C1 segment of cervical spinal cord (tissue), 14 donors: ENCODE measurements at places on chromosomes 6 and 20.
A peak's percentile ranks its signal among the peaks of the same experiment; 100 is the strongest.

DNA sequence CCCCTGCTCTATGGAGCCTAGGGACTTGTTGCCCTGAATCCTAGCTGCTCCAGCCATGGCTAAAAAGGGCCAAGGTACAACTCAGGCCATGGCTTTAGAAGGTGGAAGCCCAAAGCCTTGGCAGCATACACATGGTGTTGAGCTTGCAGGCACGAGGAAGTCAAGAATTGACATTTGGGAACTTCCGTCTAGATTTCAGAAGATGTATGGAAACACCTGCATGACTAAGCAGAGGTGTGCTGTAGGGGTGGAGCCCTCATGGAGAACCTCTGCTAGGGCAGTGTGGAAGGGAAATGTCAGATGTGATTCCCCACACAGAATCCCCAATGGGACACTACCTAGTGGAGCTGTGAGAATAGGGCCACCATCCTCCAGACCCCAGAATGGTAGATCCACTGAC lies 95.1 kb upstream of the TMEM170B start:
- DNase-seq, result no peak

DNA sequence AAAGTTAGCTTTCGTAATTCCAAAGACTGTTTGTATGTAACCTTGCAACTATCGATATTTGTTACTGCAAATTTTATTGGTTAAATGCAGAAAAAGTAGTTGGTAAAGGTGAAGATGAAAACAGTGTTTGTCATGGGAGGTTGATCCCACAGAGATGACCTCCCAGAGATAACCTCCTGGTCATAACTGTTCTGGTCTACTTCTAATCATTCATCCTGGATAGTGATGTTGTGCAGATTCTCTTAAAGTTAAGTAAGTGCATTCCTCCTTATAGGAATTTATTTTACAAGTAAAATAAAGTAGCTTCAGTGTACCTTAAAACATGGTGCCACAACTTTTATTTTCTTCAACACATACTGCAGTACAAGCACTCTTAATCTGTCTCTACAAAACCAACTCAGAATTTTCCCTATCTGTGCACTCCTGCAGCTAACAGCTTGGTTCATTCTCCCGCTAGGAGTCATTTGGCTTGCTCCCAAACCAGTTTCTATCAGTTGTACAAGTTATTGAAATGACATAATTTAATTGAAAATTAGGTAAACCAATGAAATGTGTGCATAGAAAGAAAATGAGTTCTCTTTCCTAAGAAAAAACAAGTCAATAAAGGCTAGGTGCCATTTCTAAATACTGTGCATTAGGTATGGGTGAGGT lies 19.2 kb downstream of the METTL24 start:
- DNase-seq, result no peak

DNA sequence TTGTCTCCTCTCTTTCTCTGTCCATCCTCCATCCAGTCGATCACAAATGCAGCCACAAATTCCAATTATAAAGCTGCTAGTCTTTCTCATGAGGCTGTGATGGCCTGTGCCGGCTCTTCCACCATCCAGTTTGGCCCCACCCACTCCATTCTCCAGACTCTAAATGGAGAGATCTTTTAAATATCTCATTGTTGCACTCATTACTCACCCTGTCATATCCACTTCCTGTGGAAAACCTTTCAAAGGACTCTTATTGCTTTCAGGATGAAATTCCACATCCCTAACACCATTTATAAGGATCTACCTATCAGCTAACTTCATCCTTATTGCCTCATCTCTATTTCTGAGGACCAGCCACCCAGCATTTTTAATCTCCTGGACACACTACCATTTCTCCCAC lies 70.6 kb downstream of the NRN1 start:
- DNase-seq, result no peak

- no peak for DNase-seq
These were observed 189.4 kb upstream of the PRDM1 start for GRCh38 chr6:105896821-105897095.

GRCh38 chr6:138454981-138455706 lies 44.1 kb downstream of the NHSL1 start:
- no peak for DNase-seq

- no peak for DNase-seq
These were observed 118.0 kb upstream of the ARID1B start for GRCh38 chr6:156658966-156659821.

GRCh38 chr20:24734139-24734538 lies 214.9 kb upstream of the CST7 start:
- no peak for DNase-seq

DNA sequence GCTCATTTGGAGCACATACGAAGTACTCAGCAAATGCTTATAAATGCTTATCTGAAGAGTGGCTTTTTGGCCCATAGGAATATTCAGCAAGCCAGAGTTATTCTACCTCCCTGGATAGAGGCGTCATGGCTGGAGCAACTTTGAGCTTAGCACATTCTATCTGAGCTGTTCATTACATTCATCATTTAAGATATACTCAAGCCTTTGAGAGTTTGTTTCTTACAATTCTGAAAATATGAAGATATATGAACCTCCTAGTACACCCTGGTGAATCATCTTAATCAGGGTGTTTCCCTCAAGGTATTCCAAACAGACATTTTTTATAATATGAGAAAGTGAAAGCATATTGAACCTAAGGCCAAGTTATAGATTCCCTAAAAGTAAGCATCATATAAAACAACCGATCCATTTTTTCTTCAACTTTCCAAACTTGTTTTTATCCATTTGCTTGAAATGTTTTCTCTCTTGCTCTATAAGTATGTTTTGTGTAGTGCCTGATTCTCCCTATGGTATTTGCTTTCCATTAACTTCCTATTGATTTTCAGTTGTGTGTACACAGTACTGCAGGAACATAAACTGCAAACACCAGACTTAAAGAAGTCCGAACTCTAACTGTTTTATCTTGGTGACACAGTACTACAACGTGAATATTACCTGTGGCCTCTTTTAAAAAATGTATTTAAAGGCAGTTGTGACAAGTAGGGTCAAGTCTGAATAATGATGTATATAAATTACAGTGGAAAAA lies 139.7 kb upstream of the PTPRK start:
- no peak for DNase-seq

DNA sequence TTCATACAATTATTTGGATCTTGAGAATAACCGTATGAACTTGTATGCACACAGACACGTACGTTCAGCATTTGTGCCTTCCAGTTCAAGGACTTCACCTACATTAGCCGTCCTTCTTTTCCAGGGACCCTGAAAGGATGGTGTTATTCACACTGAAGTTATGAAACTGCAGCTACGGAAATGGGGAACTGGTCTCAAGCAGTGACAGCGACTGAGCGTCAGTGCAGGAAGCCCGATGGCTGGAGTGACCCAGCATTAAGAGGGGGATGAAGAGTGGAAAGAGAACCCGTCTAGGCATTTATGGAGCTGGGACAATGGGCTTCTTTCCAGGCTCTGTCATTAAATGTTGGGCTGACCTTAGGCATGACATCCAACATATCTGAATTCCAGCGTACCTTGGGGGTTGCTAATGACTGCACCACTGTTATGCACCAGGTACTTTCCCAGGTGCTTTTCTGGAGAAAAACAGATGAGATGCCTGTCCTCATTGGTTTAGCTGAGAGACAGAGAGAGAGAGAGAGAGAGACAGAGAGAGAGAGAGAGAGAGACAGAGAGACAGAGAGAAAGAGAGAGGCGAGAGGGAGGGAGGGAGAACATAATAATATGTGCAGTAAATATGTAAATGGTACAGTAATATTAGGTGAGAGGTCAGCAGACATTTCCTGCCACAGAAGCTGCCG lies 204.7 kb upstream of the EXOC2 start:
- DNase-seq, result no peak

- no peak for DNase-seq
These were observed 155.3 kb upstream of the SYNCRIP start for GRCh38 chr6:85797993-85798392.

GRCh38 chr6:135972586-135972985 lies 121.1 kb downstream of the PDE7B start:
- no peak for DNase-seq

DNA sequence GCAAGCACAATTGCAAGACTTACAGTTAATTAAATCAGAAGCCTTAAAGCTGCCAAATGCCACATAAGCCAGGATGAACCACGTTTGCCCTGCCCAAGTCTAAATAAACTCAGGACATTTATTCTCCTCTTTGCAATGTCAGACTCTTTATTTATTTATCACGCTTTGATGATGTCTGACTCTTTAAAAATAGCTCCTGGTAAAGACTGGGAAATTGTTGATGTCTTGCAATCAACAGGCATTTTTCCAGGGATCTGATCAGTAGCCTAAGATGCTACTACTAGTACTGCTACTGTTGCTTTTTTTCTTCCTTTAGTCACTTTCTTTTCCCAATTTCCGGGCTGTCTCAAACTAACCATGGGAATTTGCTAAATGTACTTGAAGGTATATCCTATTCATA lies 365.8 kb upstream of the MARCKS start:
- DNase-seq, result no peak

GRCh38 chr6:36169023-36170007 lies 27.2 kb upstream of the BRPF3 start:
- no peak for DNase-seq

- DNase-seq, result no peak
These were observed 73.6 kb downstream of the SCAF8 start for GRCh38 chr6:154806804-154807203.

DNA sequence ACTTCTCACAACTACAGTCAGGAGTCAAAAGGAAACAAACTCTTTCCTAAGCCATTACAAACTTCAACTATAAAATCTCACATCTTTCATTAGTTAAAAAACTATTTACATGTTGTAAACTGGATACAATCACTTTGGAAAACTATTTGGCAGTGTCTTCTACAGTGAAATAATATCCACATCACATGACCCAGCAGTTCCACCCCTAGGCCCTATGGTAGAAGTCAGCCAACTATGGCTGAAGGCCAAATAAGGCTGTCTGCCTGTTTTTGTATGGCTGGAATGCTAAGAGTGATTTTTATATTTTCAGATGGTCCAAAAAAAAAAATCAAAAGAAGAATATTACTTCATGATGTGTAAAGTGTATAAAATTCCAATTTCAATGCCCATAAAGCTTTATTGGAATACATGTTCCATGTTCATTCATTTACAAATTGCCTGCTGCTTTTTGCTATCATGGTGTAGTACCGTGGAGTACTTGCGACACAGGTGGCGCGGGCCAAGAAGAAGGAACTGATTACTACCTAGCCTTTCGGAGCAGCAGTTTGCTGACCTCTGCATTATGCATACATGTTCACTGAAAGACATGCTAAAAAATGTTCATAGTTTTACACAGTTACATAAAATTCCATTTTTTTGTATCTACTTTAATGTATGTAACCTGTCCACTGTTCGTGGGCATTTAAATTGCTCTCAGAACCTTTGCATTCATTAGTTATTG lies 129.0 kb downstream of the KIF16B start:
- DNase-seq, result no peak

GRCh38 chr6:148203281-148203925 lies 139.2 kb upstream of the SASH1 start:
- DNase-seq, result no peak

DNA sequence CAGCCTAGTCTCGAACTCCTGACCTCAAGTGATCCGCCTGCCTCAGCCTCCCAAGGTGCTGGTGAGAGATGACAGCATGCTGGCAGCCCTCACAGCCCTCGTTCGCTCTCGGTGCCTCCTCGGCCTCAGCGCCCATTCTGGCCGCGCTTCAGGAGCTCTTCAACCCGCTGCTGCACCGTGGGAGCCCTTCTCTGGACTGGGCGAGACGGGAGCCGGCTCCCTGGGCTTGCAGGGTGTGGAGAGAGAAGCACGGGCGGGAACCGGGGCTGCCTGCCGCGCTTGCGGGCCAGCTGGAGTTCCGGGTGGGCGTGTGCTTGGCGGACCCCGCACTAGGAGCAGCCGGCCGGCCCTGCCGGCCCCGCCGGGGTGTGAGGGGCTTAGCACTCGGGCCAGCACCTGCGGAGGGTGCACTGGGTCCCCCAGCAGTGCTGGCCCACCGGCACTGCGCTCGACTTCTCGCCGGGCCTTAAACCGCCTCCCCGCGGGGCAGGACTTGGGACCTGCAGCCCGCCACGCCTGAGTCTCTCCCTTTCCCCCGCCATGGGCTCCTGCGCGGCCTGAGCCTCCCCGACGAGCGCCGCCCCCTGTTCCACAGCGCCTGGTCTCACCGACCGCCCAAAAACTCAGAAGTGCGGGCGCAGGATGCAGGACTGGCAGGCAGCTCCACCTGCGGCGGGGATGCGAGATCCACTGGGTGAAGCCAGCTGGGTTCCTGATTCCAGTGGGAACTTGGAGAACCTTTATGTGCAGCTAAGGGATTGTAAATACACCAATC lies 31.5 kb upstream of the RANBP9 start:
- no peak for DNase-seq

- DNase-seq, result no peak
These were observed 106.0 kb downstream of the ADGRG6 start for GRCh38 chr6:142407685-142408273.

DNA sequence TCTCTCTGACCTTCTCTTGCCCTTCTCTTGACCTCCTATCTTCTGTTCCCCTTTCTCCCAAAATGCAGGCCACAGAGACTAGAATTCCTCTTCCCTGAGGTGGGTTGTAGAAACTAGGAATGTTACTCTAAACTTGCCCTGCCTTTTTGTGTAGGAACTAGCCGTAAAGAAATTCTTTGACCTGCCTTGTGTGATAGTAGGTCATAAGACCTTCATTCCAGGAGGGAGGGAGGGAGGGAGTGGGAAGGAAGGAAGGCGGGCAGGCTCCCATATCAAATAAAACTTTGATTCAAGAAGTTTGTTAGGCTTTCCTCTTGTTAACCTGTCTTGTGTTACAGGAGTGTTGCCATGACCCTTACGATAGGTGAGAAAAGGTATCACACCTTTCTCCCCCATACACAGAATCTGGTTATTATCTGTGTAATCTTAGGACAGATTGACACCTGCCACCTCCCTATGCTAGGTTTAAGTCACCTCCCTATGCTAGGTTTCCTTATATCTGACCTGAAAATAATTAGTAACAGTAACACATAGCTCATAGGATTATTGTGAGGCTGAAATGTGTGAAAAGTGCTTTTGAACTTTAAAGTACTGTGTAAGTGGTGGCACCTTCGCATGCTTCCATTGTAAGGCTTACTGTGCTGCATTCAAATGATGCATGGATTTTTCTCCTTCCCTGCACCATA lies 32.6 kb upstream of the FUCA2 start:
- no peak for DNase-seq

- DNase-seq, result no peak
These were observed 187.2 kb upstream of the COL21A1 start for GRCh38 chr6:56434606-56435005.

DNA sequence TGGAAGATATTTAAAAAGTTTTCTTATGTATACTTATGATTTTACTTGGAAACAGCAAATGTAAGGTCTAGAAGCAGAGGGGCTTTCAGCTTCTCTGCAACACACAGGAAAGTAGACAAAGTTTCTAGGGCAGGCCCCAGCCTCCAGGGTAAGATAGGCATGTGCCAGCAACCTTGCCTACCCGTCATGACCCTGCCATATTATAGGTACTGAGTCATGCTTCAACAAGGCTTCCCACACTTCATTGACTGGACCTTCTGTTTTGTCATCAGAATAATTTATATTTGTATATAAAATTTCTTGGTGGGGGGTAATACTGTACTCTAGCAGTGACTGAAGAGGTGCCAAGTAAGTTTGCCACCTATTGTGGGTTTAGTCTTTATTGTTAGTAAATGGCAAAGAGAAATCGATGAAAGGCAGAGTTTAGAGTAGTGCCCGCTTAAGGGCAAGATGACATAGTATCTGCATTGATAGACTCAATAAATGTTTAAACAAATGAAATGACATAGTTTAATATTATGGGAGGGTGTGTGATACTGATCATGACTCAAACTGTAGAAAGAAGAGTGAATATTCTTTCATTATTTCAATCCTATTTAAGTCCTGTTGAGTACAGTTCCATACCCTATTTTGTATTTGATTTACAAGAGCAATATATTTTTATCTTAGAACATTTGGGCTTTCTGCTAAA lies 95.6 kb downstream of the JARID2 start:
- DNase-seq, result no peak

- DNase-seq, result peak; percentile 8
These were observed 12.9 kb downstream of the PARD6B start for GRCh38 chr20:50744143-50744792.
